ENCODE measurements at places on chromosomes 1 and 21.

DNA sequence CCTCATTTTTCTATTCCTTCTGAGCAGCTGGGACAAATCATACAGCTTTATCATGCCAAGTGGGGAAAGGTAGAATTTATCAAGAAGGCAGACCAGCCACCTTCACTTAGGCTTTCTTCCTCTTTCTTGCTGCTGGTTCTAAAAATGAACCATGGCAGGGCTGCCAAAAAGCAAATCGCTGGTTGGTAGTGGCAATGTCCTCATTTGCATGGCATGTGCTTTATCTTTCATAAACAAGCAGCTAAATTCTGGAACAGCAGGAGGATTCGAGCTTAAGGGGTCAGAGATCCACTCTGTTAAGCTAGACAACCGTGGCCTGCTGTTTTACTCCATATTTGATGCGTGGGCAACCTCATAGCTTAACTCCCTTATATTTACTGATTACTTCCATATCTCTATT is 91.3 kb downstream of the RPE65 start:
- DNase-seq = no peak

- DNase-seq = no peak
Measured at GRCh38 chr1:59427155-59427554, 130.3 kb downstream of the FGGY start.

DNA sequence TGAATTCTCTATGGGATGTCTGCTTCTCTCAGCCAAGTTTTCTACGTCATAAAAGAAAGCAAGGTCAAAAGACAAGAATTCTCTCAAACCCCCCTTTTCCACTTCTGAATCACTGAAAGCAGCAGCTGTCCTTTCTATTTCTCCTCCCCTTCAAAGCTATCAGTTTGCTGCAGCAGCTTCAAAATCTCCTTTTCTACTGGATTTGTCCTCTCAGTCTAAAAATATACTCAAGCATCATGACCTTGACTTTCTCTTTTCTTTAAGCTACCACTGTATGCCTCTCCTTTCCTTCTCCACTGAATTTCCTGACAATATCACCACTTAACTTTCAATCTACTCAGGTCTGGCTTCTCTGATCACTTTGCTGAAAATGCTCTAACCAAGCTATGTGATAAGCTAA is 1.9 kb downstream of the WDR64 start:
- no peak for DNase-seq

- no peak for DNase-seq
Measured at GRCh38 chr21:45599146-45599581, 44.4 kb upstream of the PCBP3 start.

- no peak for DNase-seq
Measured at GRCh38 chr1:18989176-18989799, 32.8 kb upstream of the IFFO2 start.

DNA sequence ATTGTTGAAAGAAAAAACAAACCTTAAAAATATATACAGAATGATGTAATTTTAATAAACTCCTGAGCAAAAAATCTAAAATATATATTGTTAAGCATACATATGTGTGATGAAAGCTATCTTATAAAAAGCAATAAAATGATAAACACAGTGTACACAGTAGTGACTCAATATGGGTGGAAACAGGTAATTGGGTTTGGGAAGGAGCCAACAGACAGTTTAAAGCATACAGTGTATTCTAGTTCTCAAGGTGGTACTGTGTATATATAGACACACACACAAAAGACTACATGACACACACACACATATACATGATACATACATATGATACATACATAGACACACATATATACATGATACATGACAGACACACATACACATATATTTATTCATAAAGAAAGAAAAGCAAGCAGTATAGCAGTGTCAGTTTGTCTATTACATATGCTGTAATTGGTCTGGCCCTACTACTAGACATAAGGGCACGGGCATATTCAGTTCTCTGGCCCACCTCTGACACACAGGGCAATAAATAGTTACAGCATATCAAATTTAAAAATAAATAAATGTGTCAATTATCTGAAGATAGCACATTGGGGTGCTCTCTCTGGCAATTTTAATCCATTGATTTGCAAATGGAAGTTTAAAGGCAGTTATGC is 330.2 kb downstream of the S1PR1 start:
- no peak for DNase-seq

DNA sequence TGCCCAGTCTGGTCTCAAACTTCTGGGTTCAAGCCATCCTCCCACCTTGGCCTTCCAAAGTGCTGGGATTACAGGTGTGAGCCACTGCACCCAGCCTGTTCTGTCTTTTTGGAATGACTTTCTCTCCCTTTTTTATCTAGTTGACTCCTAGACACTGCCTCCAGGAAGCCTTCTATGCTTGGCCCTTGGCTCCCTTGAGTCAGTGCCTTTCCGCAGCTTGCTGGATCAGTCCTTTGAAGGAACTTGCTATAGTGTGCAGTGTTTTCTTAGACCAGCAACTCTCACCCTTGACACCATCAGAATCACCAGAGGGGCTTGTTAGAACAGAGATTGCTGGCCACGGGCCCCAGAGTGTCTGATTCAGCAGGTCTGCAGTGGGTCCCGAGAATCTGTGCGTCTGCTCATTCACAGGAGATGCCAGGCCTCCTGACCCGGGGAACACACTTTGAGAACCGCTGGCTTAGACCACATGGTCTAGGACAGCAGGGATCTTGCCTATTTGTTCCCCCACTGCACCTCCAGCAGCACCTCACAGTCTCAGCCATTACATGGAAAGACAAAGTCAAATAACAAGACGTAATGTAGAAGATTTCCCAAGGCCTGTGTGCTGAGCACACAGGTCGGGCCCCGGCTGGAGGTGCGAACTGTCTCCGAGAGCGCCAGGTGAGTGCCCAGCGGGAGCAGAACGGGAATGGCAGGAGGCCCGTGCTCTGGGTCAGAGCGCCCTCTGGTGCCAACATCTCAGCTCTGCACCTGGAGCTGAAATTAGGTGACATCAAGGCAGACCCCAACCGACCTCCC is 27.4 kb upstream of the CTPS1 start:
- DNase-seq = peak; percentile 37

- DNase-seq = no peak
Measured at GRCh38 chr1:77744576-77744975, 15.1 kb downstream of the USP33 start.

DNA sequence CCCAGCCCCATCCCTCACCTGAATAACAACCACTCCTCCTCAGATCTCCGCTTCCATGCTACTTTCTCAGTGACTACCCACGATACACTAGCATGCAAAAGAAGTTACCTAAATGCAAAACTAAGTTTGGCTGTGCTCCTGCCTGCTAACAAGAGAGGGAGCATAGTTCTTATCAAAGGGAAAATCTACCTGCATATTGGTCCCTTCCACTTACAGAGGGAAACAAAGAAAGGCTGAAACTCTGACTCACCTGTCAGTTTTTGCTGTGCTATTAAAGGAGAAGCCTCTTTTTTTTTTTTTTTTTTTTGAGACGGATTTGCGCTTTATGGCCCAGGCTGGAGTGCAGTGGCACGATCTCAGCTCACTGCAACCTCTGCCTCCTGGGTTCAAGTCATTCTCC is 43.8 kb upstream of the RAVER2 start:
- no peak for DNase-seq

DNA sequence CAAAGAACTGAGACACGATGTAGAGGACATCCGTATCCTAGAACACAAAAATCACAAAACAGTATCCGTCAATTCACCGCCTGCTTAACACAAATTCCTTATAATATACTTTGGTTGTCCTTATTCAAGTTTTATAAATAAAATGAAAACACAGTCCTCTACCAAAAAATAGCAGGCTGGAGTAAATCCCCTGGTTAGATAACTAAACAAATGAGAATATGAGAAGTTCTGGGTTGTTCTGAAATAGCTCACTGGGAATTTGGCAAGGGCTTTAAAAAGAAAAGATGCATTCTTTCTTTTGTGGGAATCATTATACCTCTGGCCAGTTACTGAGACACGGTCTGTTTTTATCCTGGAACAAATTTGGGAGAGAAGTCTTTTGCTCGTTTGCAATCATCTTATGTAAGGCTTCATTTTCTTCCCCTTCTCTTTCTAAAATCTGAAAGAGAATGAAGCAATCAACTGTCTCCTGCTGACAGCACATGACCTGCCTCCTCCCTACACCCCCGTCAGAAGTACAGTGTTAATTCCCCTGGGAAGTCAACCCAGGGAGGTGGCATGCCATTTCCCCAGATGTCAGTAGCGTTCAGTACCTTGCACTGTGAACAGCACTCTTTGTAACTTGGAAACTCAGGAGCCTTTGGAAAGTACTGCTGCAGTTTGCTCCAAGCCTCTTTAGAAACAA is 37.1 kb upstream of the RAP1GAP start:
- no peak for DNase-seq

DNA sequence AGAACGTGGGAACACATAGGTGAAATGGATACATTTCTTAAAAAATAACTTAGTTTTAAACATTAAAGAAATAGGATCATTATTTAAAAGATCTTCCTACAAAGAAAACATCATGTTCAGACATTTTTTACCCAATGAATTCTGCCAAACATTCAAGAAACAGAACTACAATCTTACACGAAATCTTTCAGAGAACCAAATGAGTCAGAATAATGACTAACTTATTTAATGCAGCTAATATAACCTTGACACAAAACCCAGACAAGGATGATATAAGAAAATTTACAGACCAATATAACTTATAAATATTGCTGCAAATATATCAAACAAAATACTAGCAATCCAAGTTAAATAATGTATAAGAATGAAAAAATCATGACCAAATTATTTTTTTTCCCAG is 220.1 kb upstream of the KCNK2 start:
- no peak for DNase-seq

DNA sequence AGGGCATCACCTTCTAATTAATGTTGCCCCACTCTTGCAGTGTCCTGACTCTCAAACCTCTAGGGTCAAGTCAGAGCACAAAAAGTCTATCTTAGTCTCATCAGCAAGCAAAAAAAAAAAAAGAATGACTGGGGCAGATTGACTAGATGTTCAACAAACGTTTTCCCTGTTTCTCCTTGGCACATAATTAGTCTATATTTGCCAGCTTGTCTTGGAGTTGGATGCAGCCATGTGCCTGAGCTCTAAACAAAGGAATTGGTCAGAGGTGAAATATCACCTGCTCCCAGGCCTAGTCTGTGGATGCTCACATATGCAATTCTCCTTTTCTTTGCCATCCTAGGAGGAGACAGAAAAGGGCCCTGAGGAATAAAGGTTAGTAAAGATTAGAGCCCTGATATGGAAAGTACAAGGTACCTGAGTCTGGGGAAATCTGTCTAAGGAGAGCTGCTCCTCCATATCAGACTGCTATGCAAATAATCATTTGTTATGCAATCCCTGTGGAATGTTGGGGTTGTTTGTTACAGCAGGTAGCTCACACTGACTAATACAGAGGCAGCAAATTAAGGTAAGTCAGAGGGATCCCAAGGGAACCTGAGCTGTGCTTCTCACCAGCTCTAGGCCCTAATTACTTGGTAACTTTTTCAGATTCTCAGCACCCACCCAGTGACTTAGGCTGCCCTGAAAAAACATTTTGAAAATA is 130.8 kb downstream of the BRINP2 start:
- no peak for DNase-seq

- no peak for DNase-seq
Measured at GRCh38 chr1:119279456-119280381, 88.9 kb upstream of the HAO2 start.

DNA sequence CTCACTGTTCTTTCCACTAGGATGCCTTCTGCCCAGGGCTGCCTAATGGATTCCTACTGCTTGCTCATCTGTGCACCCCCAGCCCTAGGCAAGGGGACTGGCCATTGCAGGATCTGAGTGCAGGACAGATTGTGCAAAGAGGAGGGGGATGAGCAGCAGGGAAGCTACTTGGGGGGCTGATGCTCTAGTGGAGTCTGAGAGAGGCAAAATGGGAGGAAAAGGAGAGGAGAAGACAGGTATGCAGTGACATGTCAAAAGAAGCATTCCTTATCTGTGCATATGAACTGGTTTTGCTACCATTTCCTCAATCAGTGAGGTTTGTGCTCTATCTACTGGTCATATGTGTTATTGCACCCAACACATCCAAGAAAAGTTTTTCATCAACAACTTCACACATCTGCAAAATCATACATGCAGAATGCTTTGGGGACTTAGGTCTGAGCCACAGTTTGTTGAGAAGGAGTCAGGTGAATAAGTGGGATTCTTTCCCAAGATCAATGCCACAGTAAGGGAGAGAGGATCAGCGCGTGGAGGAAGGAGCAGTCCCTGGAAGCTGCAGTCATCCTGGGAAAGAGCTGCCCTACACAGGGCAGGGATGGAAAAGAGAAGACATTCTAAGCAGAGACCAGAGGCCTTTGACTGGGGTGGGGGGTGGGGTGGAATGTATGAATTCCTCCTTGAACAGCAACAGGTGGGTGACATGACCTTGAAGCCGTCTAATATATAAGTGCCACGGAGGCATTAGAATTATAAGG is 14.4 kb downstream of the SLC5A9 start:
- DNase-seq = no peak

GRCh38 chr1:205920861-205921569 is 22.2 kb downstream of the SLC26A9 start:
- no peak for DNase-seq

GRCh38 chr21:33266050-33266788 is at the start of gene IL10RB:
Gene IL10RB (plus strand): TSS chr21:33266367. CDS start chr21:33266466, 99 bp downstream.
- no peak for DNase-seq

GRCh38 chr1:58155418-58156123 is 391.0 kb downstream of the OMA1 start:
- DNase-seq = no peak

GRCh38 chr1:173205146-173206051 is 1.7 kb downstream of the TNFSF4 start:
- DNase-seq = no peak

GRCh38 chr1:206962272-206962671 is 8.0 kb downstream of the FCAMR start:
- DNase-seq = no peak

Data from right renal cortex interstitium (tissue), 3 donors.